CD8-positive, alpha-beta memory T cell (primary cell): ENCODE measurements at places on chromosomes 3 and 15.

- no peak overlapping the region for H3K4me3 ChIP-seq
- no peaks in the 10 kb centered on the region for H3K27me3 ChIP-seq
- H3K27ac ChIP-seq, result no peak overlapping the region
- H3K36me3 ChIP-seq, result no peaks in the 10 kb centered on the region
Observed at GRCh38 chr3:10000686-10001085, 14.0 kb upstream of the EMC3 start.

DNA sequence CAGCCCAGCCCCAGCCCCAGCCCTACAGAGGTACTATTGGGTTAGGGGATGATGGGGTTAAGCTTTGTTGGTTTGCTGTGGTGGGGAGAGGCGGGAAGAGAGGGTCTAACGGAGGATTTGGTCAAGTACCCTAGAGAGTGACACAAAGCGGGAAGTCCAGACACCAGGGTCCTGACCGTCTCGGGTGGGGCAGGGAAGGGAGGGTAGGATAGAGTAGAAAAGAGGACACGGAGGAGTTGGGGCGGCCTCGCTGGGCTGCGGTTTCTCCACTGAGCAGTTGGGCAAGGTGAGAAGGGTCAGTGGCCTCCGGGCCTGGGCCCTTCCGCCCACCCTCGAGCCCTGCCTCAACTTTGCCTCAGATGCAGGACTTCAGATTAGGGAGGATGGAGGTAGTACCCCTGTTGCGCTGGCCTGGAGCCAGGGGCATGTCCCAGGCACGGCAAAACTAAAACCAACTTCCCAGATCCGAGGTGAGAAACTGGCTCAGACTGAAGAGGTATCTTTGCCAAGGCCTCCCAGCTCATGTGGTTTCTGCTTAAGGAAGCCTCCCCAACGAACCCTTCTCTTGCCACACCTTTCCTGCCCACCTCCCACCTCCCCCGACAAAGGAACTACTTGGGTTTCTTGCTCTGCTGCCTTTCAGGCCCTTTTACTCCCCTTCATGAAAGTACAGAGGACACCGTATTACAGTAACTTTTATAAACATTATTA lies 551 bp downstream of the PML start:
- peak overlapping the region; percentile 83 for H3K27ac ChIP-seq
- peaks cover 61% of the 10 kb centered on the region for H3K4me1 ChIP-seq
- peak overlapping the region; percentile 92 for H3K4me3 ChIP-seq
- H3K36me3 ChIP-seq, result peaks cover 9% of the 10 kb centered on the region
- DNase-seq, result peak; percentile 23
- H3K27me3 ChIP-seq, result no peaks in the 10 kb centered on the region

DNA sequence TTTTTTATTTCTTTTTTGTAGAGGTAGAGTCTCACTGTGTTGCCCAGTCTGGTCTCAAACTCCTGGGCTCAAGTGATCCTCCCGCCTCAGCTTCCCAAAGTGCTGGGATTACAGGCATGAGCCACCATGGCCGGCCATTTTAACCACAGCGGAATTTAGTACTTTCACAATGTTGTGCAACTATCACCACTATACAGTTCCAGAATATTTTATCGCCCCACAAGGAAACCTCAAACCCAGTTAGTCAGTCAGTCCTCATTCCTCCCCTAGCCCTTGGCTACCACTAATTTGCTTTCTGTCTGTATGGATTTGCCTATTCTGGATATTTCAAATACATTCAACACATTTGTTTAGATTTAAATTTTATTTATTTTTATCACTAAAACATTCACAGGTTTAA lies 15.5 kb upstream of the HOMER2 start:
- no peaks in the 10 kb centered on the region for H3K4me1 ChIP-seq
- H3K27ac ChIP-seq, result no peak overlapping the region
- no peaks in the 10 kb centered on the region for H3K36me3 ChIP-seq
- DNase-seq, result no peak

- H3K27me3 ChIP-seq, result no peaks in the 10 kb centered on the region
- H3K4me1 ChIP-seq, result no peaks in the 10 kb centered on the region
- no peak overlapping the region for H3K27ac ChIP-seq
- H3K4me3 ChIP-seq, result no peak overlapping the region
- DNase-seq, result no peak
Observed at GRCh38 chr3:175484666-175485065, 625.5 kb downstream of the NAALADL2 start.

DNA sequence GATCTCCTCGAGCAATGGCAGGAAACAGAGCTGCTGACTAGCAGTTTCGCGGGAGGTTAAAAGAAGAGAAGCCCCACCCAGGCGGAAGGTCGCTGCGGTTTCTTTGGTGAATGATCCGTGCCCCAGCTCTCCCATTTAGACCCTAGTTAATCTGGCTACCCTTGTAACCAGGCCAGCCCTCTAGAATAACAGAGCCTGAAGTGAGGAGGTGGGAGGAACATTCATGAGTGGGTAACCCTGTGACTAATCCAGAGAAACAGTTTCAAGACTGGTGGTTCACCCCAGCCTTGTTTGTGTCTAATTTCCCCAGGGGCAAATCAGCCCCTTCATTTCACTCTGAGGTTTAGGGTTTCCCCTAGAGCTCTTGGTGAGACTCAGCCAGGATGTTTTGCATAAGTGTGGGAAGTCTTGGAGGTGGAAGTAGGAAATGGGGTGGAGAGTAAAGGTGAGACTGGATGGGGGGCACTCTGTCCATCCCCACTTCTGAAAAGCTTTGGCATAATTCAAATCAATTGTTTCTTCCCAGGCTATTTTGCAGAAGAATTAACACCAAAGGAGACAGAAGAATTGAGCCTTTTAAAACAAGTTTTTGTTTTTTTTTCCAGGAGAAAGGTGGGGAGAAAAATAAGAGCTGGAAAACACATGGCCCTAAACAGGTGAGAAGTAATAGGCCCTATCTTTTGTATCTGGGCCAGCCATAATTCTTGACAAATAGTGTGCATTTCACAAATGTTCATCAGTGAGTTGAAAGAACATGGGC lies 303.1 kb downstream of the RPLP1 start:
- H3K36me3 ChIP-seq, result no peaks in the 10 kb centered on the region
- H3K4me3 ChIP-seq, result peak overlapping the region; percentile 42
- DNase-seq, result peak; percentile 67
- H3K4me1 ChIP-seq, result peaks cover 74% of the 10 kb centered on the region
- peak overlapping the region; percentile 11 for H3K27ac ChIP-seq

GRCh38 chr15:44194323-44195150 lies 534 bp downstream of the FRMD5 start:
- H3K4me3 ChIP-seq, result no peak overlapping the region
- peaks cover 17% of the 10 kb centered on the region for H3K4me1 ChIP-seq
- H3K27me3 ChIP-seq, result peaks cover 41% of the 10 kb centered on the region
- peak; percentile 28 for DNase-seq

- no peak for DNase-seq
- H3K27me3 ChIP-seq, result no peaks in the 10 kb centered on the region
Observed at GRCh38 chr3:100527347-100527735, 34.9 kb downstream of the TMEM45A start.

- H3K27ac ChIP-seq, result no peak overlapping the region
- H3K4me3 ChIP-seq, result no peak overlapping the region
- H3K4me1 ChIP-seq, result no peaks in the 10 kb centered on the region
- no peak for DNase-seq
Observed at GRCh38 chr3:30864836-30865235, 29.6 kb downstream of the GADL1 start.

GRCh38 chr3:136893848-136894443 lies 31.9 kb downstream of the NCK1 start:
- H3K4me3 ChIP-seq, result no peak overlapping the region
- peaks cover 4% of the 10 kb centered on the region for H3K36me3 ChIP-seq
- H3K27me3 ChIP-seq, result no peaks in the 10 kb centered on the region

GRCh38 chr3:109977897-109978296 lies 640.6 kb upstream of the DPPA4 start:
- H3K27ac ChIP-seq, result no peak overlapping the region
- H3K4me3 ChIP-seq, result no peak overlapping the region
- no peak for DNase-seq
- no peaks in the 10 kb centered on the region for H3K27me3 ChIP-seq
- H3K36me3 ChIP-seq, result no peaks in the 10 kb centered on the region
- H3K4me1 ChIP-seq, result no peaks in the 10 kb centered on the region

DNA sequence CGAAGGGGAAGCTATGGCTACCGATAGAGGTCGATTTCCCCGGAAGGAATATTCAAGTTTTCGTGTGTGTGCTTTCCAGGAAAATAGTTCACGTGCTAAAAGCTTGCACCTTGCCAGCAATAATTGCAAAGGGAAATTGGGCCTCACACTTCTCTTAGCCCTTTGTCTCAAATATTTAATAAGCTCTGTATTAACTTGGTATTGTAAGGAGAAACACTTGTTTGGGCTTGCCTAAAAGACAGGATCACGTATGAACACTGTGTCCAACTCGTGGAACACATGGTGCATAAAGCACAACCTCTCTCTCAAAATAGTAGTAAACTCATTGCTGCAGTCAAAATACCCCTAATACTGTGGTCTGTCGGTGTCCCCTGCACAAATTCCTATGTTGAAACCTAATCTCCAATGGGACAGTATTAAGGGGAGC lies 352 bp upstream of the TMF1 start:
- DNase-seq, result no peak
- peaks cover 25% of the 10 kb centered on the region for H3K4me1 ChIP-seq
- peak overlapping the region; percentile 75 for H3K4me3 ChIP-seq
- peak overlapping the region; percentile 99 for H3K27ac ChIP-seq

DNA sequence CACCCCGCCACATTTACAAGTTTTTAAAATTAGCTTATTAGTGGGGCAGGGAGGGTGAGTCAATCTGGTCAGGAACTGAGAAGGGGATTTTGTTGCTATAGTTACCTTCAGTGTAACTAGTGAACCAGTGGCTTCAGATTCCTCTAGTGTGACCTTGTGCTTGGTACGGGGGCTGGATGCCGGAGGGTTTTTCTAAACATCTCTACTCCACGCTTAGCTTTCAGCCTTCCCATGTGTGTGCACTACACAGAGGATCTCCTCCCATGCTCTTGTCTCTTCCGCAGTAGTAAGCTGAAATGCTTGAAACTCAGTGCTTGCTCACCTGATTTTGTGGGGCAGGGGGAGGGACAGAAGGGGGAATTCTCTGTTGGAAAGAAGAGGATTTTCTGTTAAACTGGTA lies 67.9 kb upstream of the AKAP13 start:
- peaks cover 20% of the 10 kb centered on the region for H3K4me1 ChIP-seq
- no peaks in the 10 kb centered on the region for H3K36me3 ChIP-seq
- no peak overlapping the region for H3K27ac ChIP-seq
- H3K27me3 ChIP-seq, result no peaks in the 10 kb centered on the region

GRCh38 chr15:40102897-40103858 lies 5.5 kb downstream of the BMF start:
- DNase-seq, result no peak
- H3K4me3 ChIP-seq, result no peak overlapping the region
- H3K4me1 ChIP-seq, result peaks cover 71% of the 10 kb centered on the region
- H3K36me3 ChIP-seq, result no peaks in the 10 kb centered on the region

GRCh38 chr15:29682781-29683180 lies 139.5 kb downstream of the TJP1 start:
- H3K4me3 ChIP-seq, result no peak overlapping the region
- no peaks in the 10 kb centered on the region for H3K27me3 ChIP-seq
- no peak for DNase-seq
- H3K36me3 ChIP-seq, result no peaks in the 10 kb centered on the region

GRCh38 chr3:48034000-48034516 lies 17.8 kb upstream of the MAP4 start:
- H3K27me3 ChIP-seq, result no peaks in the 10 kb centered on the region
- H3K4me1 ChIP-seq, result peaks cover 8% of the 10 kb centered on the region
- no peaks in the 10 kb centered on the region for H3K36me3 ChIP-seq
- no peak overlapping the region for H3K27ac ChIP-seq
- H3K4me3 ChIP-seq, result no peak overlapping the region
- no peak for DNase-seq

GRCh38 chr15:95761501-95762165 lies 568.9 kb upstream of the NR2F2 start:
- no peaks in the 10 kb centered on the region for H3K27me3 ChIP-seq
- no peak overlapping the region for H3K27ac ChIP-seq
- H3K4me3 ChIP-seq, result no peak overlapping the region

GRCh38 chr15:74432968-74433591 lies 678 bp downstream of the SEMA7A start:
- H3K4me1 ChIP-seq, result peaks cover 19% of the 10 kb centered on the region
- peak overlapping the region; percentile 77 for H3K27ac ChIP-seq
- no peaks in the 10 kb centered on the region for H3K36me3 ChIP-seq
- H3K27me3 ChIP-seq, result no peaks in the 10 kb centered on the region
- DNase-seq, result no peak

GRCh38 chr3:69072928-69073327 lies 7.2 kb downstream of the UBA3 start:
- H3K27me3 ChIP-seq, result no peaks in the 10 kb centered on the region
- H3K36me3 ChIP-seq, result peaks cover 3% of the 10 kb centered on the region
- H3K27ac ChIP-seq, result no peak overlapping the region
- no peak overlapping the region for H3K4me3 ChIP-seq
- peaks cover 4% of the 10 kb centered on the region for H3K4me1 ChIP-seq
